ENCODE measurements at places on chromosomes 4 and X. TPM values are rescaled to one million over a fixed set of nuclear protein-coding genes. Genes with fewer than 3 reads are reported as not detected.

Gene STARD8
- total RNA-seq, result 0.07 TPM

GRCh38 chr4:2258091-2259035 is 3.5 kb downstream of the MXD4 start:
- DNase-seq, result peak; percentile 4
- peaks cover 2% of the 10 kb centered on the region for H3K4me1 ChIP-seq
- H3K27me3 ChIP-seq, result no peaks in the 10 kb centered on the region
- no peak overlapping the region for H3K27ac ChIP-seq

DNA sequence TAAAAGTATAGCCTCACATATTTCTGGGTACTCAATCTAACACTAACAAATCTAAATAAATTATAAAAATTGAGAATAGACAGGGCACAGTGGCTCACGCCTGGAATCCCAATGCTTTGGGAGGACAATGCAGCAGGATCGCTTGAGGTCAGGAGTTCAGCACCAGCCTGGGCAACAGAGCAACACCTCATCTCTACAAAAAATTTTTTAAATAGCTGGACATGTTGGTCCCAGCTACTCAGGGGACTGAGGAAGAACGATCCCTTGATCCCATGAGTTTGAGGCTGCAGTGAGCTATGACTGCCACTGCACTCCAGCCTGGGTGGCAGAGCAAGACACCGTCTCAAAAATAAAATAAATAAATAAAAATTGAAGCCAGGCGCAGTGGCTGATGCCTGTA is 192.7 kb downstream of the LRBA start:
- no peak overlapping the region for H3K27ac ChIP-seq
- no peaks in the 10 kb centered on the region for H3K27me3 ChIP-seq
- H3K36me3 ChIP-seq, result peaks cover 45% of the 10 kb centered on the region
- DNase-seq, result no peak
- H3K4me1 ChIP-seq, result peaks cover 21% of the 10 kb centered on the region

DNA sequence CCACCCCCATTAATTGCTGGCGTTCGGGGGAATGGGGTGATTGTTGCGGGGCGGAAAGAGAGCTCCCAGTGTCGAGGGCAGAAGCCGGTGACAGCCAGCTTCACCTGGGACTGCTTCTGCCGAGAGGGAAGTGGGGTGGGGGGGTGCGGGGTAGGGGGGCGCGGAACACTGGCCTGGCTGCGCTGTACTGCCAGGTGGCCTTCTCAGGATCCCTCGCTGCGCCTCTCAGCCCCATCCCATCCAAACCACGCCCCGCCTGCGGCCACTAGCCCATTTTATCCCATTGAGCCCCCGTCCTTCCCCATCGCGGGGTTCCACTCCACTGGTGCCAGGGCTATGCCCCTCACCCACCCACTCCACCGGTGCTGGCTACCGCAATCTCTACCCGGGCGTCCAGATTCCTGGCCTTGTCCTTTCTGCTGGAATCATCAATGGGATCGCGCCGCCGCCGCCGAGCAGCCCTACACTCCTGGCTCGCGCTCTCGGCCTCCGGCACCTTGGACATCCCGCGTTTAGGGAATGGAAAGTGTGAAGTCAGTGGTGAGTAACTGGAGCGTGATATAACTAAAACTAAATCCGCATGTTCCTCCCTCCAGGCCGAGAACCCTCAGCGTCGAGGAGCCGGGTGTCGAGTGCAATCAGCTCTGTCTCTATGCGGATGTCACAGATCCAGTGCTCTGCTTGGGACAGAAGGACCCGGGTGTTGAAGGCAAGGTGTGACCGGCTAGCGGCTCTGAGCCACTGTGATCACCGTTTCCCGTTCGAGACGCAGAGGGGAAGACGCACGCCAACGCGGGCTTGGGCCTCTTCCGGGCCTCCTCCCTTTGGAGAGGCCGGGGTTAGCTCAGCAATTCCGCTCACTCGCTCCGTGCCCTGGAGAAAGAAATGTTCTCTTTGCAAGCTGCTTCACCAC is 20.5 kb downstream of the NKX3-2 start:
- no peak for DNase-seq
- H3K4me1 ChIP-seq, result peaks cover 20% of the 10 kb centered on the region
- H3K27ac ChIP-seq, result no peak overlapping the region

Gene IL21
- 65.1 TPM for total RNA-seq

GRCh38 chr4:37476691-37477090 is 209.5 kb downstream of the RELL1 start:
- no peak overlapping the region for H3K27ac ChIP-seq
- H3K36me3 ChIP-seq, result no peaks in the 10 kb centered on the region
- H3K4me3 ChIP-seq, result no peak overlapping the region
- H3K4me1 ChIP-seq, result peaks cover 2% of the 10 kb centered on the region
- DNase-seq, result no peak
- H3K27me3 ChIP-seq, result peaks cover 38% of the 10 kb centered on the region

Gene RADX
- 14.7 TPM for total RNA-seq

GRCh38 chr4:141102367-141102766 is 30.9 kb downstream of the RNF150 start:
- H3K36me3 ChIP-seq, result no peaks in the 10 kb centered on the region
- H3K4me3 ChIP-seq, result no peak overlapping the region
- H3K27me3 ChIP-seq, result peaks cover 4% of the 10 kb centered on the region
- DNase-seq, result no peak
- no peak overlapping the region for H3K27ac ChIP-seq

DNA sequence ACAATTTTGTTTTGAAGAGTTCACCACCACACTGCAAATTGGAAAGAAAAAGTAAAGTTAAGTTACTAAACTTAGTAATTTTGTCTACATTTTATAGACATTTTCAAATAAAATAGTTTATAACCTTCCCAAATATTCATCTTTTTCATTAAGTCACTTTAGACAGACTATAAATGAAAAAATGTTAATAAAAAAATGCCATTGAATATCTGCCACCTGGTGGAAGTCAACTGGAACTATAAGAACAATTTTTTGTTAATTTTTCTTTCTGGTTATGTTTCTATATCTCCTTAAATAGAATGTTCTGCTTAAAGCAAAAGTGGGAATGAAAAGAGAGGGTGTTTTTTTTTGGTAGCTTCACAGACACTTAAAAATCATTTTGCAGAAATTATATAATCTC is 534.4 kb upstream of the PCDH10 start:
- no peak for DNase-seq
- no peaks in the 10 kb centered on the region for H3K4me1 ChIP-seq
- no peak overlapping the region for H3K4me3 ChIP-seq

GRCh38 chr4:169070071-169070894 is 60.2 kb upstream of the CBR4 start:
- H3K27me3 ChIP-seq, result no peaks in the 10 kb centered on the region
- DNase-seq, result no peak
- no peak overlapping the region for H3K27ac ChIP-seq
- no peaks in the 10 kb centered on the region for H3K36me3 ChIP-seq
- no peak overlapping the region for H3K4me3 ChIP-seq
- H3K4me1 ChIP-seq, result no peaks in the 10 kb centered on the region

DNA sequence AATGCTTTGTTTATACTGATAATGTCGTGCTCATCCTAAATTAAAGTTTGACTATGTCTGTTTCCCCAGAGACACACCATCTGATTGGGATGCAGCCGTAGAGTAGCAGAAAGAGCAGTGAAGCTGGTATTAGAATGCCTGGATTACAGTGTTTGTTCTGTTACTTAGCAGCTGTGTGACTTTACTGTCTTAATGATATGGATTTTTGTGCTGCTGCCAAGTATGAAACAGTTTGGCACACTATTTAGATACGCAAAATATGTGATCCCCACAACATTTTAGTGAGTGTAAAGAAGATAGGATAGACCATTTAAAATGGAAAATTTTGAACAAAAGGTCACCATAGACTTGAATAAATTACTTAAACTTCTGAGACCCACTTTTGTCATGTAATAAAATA is 1.2 kb upstream of the CHIC1 start:
- H3K27me3 ChIP-seq, result no peaks in the 10 kb centered on the region
- H3K36me3 ChIP-seq, result no peaks in the 10 kb centered on the region
- DNase-seq, result no peak
- H3K4me1 ChIP-seq, result peaks cover 12% of the 10 kb centered on the region
- peak overlapping the region; percentile 42 for H3K27ac ChIP-seq
- peak overlapping the region; percentile 86 for H3K4me3 ChIP-seq

DNA sequence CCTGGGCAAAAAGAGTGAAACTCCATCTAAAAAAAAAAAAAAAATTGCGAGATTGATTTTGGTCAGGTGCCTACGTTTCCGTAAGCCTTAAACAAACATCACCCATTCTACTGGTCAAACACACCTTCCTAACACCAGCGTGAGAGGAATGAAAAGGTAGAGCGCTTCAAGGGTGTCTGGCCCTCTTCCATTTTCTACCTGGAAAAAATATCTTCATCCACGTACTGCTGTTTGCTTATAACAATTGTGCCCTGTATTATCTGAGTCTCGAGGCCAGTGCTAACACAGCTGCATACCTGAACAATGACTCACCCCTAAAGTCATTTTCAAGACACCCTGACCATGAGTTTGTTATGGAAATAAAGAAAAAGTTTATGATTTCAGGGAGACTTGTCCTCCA is 13.9 kb downstream of the TMSB4X start:
- H3K27ac ChIP-seq, result no peak overlapping the region
- H3K4me3 ChIP-seq, result no peak overlapping the region
- DNase-seq, result no peak
- H3K4me1 ChIP-seq, result peaks cover 63% of the 10 kb centered on the region
- no peaks in the 10 kb centered on the region for H3K27me3 ChIP-seq

- DNase-seq, result peak; percentile 68
- H3K36me3 ChIP-seq, result no peaks in the 10 kb centered on the region
- no peak overlapping the region for H3K4me3 ChIP-seq
Observed at GRCh38 chrX:133792198-133792953, 193.0 kb downstream of the GPC3 start.

DNA sequence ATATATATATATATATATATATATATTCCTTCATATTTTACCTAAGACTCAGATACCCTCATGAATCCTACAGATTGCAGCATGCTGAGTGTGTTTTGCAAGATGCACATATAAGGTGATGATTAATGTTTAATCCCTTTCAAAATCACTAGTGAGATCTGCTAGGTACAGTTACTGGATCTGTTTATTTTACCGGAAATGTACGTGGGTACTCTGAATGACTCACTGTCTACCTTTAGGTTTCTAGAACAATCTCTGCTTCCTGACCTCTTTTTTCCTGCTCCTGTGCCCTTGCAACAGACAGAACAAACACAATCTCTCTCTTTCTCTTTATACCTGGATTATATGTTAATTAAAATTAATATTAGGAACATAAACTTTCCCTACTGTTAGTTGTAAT is 379.6 kb downstream of the FAM133A start:
- H3K36me3 ChIP-seq, result no peaks in the 10 kb centered on the region
- no peak overlapping the region for H3K27ac ChIP-seq
- H3K4me1 ChIP-seq, result no peaks in the 10 kb centered on the region
- no peaks in the 10 kb centered on the region for H3K27me3 ChIP-seq

GRCh38 chr4:13403833-13404232 is 80.3 kb downstream of the RAB28 start:
- H3K27ac ChIP-seq, result no peak overlapping the region
- no peaks in the 10 kb centered on the region for H3K27me3 ChIP-seq
- no peak overlapping the region for H3K4me3 ChIP-seq
- H3K36me3 ChIP-seq, result peaks cover 15% of the 10 kb centered on the region
- H3K4me1 ChIP-seq, result no peaks in the 10 kb centered on the region

DNA sequence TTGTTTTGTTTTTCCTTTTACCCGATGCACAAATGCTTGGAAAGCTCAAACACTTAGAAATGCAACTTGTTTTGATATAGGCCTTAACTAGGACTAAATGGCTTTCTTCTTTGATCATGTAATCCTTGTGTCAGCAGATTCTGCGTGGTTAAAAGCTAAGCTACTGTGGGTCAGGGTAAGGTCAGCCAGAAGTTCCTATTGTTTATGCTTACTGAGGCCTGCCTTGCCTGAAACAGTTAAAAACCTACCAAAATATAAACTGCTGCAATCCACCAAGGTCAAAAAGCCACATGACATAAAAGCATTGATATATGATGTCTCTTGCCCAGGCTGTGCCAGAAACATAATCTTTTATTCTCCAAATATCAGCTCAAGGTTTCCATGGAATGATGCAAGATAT is 223.4 kb downstream of the FAM47B start:
- H3K27ac ChIP-seq, result no peak overlapping the region
- H3K36me3 ChIP-seq, result no peaks in the 10 kb centered on the region
- no peak overlapping the region for H3K4me3 ChIP-seq
- no peaks in the 10 kb centered on the region for H3K27me3 ChIP-seq
- DNase-seq, result no peak
- H3K4me1 ChIP-seq, result no peaks in the 10 kb centered on the region

GRCh38 chrX:10175319-10175871 is 18.6 kb downstream of the CLCN4 start:
- DNase-seq, result no peak
- peaks cover 8% of the 10 kb centered on the region for H3K27me3 ChIP-seq
- no peak overlapping the region for H3K27ac ChIP-seq
- no peak overlapping the region for H3K4me3 ChIP-seq
- H3K36me3 ChIP-seq, result no peaks in the 10 kb centered on the region
- no peaks in the 10 kb centered on the region for H3K4me1 ChIP-seq

GRCh38 chr4:153790962-153791551 is 2.2 kb upstream of the SFRP2 start:
- no peak overlapping the region for H3K27ac ChIP-seq
- peaks cover 45% of the 10 kb centered on the region for H3K4me1 ChIP-seq
- peak; percentile 71 for DNase-seq
- no peaks in the 10 kb centered on the region for H3K36me3 ChIP-seq
- H3K4me3 ChIP-seq, result peak overlapping the region; percentile 67

Gene ANKRD17
- total RNA-seq, result 63.7 TPM

DNA sequence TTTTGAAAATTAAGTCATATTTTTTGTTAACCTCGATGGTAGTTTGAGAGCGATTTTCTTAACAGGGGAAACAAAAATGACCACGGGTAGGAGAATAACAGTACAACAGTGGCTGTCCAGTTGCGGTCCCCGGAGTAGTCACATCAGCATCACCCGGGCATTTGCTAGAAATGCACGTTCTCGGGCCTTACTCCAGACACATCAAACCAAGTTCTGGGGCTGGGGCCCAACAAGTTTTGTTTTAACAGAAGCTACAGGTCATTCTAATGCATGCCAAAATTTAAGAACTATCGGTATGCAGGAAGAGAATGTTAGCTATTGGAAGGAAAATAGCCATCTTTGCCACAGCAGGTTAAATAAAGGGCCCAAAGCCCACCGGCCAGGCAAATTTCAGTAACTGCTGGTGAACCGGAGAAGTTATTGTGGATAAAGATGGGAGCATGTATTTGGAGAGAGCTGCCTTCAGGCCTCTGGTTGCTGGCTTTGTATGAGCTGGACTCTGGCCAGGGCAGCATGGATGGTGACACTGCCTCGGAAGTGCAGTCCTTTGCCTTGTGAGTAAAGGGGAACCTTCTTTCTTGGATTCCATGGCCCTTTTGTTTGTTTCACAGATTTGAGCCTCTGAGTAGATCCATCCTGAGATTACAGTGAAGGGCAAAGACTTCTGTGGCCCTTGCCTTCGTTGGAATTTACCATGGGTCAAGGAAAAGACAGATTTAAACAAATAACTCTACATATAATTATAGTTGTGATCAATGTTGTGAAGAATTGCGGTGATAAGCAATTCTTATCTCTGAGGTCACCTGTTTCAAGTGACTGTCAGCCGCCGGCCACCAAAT is 62.1 kb downstream of the TBC1D14 start:
- peaks cover 5% of the 10 kb centered on the region for H3K36me3 ChIP-seq
- H3K4me3 ChIP-seq, result no peak overlapping the region
- peaks cover 10% of the 10 kb centered on the region for H3K4me1 ChIP-seq
- no peak overlapping the region for H3K27ac ChIP-seq
